Urinary bladder (tissue), 4 donors: ENCODE measurements at places on chromosomes 1 and 21. TPM values are rescaled to one million over a fixed set of nuclear protein-coding genes. Genes with fewer than 3 reads are reported as not detected.

- DNase-seq: no peak
Observed at GRCh38 chr1:53508991-53509666, 49.9 kb downstream of the DMRTB1 start.

The CFAP107 gene
- total RNA-seq: not detected

GRCh38 chr1:240946926-240947325 lies 335.0 kb upstream of the GREM2 start:
- DNase-seq: no peak

The TCP10L gene
- 0.53 TPM for total RNA-seq

The RGS13 gene
- 3.4 TPM for total RNA-seq

GRCh38 chr1:97006044-97006661 lies 284.6 kb downstream of the PTBP2 start:
- DNase-seq: no peak

- no peak for DNase-seq
Observed at GRCh38 chr21:37463083-37463801, 96.7 kb downstream of the DYRK1A start.

DNA sequence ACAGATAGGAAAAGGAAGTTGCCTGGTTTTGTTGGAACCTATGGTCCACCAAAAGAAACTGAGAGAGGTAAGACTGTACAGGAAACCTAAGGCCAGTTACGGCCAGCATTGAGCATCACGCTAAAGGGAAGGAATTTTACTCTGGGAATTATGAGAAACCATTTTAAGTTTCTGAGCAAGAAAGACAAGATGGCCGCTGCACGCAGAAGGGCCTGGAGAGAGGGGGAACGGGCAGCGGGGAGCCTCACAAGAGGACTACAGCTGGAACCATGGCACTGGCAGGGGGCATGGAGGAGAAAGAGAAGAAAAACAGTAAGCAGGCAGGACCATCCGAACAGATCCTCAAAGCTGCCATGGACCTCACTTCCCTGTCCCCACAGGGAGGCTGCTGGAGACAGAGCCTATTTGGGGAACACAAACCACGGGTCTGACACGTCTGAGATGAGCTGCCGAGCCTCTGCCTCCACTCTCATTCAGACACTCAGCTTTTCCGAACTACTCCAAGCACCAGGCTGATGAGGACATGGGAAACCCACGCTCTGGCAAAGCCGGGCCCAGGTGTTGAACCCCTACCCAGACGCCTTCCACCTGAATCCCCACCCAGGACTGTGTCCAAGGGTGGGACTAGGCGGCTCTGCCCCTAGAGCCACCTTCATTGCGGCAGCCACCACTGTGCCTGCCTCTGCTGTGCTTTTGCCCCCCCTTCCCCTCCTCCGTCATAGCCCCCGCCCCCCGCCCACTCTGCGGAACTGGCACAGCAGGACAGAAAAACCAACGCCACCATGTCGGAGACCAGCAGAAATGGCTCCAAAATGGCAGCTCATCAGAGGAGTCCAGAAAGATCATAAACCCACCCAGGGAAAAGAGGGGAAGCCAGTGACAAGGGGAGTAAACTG lies 69.0 kb downstream of the CD46 start:
- no peak for DNase-seq

GRCh38 chr1:88060112-88060673 lies 623.9 kb upstream of the PKN2 start:
- DNase-seq: no peak

The ANKRD34A gene
- 0.21 TPM for total RNA-seq

- no peak for DNase-seq
Observed at GRCh38 chr1:32954168-32954567, 10.4 kb downstream of the RNF19B start.

DNA sequence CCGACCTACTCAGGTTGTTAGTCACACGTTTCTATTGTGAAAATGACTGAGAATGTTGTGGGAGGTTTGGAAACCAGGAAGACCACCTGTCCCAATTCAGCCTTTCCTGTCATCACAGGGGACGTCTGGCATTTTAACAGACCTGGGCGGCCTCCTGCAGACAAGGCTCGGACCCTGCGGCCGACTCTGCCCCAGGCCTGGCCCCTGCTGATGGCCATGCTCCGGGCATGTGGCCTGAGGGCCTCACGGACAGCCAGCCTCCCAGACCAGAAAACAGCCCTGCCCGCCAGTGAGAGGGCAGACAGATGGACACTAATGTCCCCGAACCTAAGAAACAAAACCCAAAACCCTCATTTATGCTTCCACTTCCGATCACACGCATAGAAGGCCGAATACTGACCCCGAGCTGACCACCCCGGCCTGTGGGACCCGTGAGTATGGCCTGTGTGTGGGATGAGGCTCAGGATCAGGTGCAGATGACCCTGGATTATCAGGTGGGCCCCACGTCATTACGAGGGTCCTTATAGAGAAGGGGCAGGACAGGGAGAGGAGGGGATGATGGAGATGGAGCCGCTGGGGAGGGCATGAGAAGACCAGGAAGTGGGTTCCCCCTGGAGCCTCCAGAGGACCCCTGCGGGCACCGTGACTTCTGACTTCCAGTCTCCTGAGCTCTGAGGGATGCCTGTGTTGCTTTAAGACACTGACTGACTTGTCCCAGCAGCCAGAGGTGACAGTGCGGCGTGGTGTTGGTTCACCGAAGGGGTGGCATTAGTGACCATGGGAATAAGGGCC lies 9.6 kb downstream of the COL18A1 start:
- no peak for DNase-seq

- no peak for DNase-seq
Observed at GRCh38 chr21:46144464-46145070, 10.8 kb downstream of the FTCD start.

The LCE1D gene
- not detected for total RNA-seq

DNA sequence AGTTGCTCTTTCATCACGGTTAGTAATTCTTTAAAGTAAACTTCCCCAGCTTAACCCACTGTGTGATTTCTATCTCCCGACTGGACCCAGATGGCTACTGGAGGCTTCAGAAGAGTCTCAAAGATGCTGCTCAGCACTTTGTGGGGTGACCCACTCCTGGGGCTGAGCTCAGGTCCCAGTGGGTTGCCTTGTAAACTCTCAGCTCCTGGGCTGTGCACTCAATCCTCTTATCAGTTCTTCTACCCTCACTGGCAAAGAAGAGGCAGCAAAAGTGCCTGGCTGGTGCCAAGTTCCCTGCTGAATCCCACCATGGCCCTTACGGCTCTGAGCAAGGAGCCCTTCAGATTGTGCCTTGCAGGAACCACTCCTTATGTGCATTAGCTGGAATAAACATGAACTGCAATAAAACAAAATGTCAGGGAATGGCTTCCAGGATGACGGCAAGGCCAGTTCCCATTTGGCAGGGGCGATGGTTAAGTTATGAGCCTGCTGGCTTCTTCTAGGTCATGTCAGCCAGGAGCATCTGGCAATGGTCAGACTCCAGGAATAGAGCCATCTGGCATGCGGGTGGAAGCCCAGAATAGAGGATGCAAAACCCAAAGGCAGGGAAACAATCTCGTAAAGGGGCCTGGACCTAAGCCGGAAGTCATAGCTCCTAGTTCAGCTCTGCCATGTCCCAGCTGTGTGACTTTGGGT lies 6.8 kb downstream of the MYOC start:
- peak; percentile 50 for DNase-seq

DNA sequence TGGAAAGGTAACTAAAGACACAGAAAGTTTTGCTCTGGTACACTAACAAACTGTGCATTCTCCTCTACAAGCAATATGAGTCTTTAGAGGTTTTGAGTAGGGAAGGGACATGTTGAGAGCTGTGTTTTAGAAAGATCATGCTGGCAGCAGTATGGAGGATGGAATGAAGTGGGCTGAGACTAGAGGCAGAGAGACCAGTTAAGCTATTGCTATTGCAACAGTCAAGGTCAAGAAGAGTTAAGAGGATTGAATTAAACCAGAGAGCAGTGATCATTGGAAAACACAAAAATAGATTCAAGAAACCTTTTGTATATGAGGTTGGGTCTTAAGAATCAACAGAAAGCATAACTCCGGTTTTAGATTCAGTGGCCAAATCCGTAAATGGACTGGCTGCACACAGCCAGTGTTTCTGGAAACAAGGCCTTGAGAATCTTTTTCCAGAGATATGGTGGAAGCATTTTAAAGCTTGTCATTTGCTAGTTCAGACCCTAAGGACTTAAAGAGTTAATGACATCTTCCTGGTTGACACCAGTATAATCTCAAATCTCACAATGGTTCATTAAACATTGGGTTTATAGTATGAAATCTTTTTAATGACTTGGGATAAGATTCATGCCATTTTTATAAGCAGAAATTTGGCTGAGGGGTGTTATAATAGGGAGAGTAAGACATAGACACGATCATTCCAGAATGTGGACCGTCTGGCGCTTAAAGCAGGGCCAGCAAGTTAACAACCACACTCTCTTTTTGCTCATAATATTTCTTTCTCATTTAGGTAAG lies 177.9 kb downstream of the NR5A2 start:
- no peak for DNase-seq

- DNase-seq: no peak
Observed at GRCh38 chr1:3066250-3066711, 2.7 kb upstream of the PRDM16 start.

DNA sequence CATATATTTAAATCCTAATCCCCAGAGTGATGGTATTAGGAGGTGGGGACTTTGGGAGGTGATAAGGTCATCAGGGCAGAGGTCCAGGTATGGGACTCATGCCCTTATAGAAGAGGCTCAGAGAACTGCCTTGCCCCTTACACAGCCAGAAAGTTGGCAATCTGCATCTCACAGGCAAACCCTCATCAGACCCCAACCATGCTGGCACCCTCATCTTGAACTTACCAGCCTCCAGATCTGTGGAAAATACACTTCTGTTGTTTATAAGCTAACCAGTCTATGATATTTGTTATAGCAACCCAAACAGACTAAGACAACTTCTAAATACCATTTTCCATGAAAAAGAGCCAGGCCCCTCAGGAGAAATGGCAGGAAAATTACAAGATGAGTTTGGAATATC lies 69.3 kb upstream of the PRDX6 start:
- no peak for DNase-seq

The TMEM240 gene
- total RNA-seq: 6.7 TPM

GRCh38 chr1:53262000-53262399 lies 23.7 kb upstream of the MAGOH start:
- no peak for DNase-seq

The FMOD gene
- 68.4 TPM for total RNA-seq

The GJA8 gene
- total RNA-seq: not detected

The RAB7B gene
- 11.5 TPM for total RNA-seq

- no peak for DNase-seq
Observed at GRCh38 chr1:217614200-217614712, 16.6 kb downstream of the GPATCH2 start.

- DNase-seq: no peak
Observed at GRCh38 chr1:207848234-207848633, 62.7 kb downstream of the CD34 start.

The CNST gene
- total RNA-seq: 36.6 TPM

DNA sequence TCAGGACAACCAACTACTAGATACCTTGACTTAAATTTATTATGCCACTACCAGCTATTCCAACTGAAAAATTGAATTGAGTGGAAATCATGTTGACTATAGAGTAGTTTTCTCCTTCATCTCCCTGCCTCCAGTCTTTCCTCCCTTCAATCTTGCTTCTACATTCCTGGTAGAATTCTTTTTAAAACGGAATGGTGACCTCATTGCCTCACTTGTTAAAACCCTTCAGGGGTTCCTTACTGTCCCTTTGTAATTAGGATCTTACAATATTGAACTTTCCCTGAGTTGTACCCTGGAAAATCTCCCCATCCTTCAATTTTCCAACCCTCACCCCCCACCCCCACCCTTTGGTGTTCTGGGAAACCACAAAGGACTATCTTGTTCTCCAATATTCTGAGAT lies 82.8 kb upstream of the ZNF326 start:
- DNase-seq: no peak

The TMEM82 gene
- not detected for total RNA-seq

DNA sequence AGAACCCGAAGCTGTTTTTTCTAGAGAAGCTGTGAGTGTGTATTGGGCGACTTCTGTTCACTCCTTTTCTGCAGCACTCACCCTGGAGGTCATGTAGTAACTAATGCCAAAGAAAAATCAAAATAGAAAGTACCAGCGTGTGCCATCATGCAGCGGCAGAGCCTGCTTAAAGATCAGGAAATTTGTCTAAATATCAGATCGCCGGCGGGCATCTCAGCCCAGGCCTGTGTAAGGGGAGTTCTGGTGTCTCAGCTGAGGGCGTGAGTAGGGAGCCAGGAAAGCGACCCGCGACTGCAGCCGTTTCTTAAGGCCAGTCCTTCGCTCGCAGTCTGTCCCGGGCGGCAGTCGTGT lies 768 bp downstream of the EDARADD start:
- no peak for DNase-seq

The B3GALNT2 gene
- total RNA-seq: 59.5 TPM

DNA sequence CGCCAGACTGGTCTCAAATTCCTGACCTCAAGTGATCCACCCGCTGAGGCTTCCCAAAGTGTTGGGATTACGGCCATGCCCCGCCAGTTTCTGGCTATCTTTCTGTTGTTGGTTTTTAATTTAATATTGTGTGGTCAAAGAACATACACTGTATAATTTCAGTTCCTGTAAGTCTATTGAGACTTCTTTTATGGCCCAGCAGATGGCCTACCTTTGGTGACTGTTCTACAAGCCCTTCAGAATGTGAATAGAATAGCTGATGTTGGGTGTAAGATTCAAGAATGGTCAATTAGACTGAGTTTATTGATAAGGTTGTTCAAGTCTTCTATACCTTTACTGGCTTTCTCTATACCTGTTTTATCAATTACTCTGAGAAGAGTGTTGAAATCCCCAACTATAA lies 10.7 kb downstream of the HES2 start:
- DNase-seq: no peak

GRCh38 chr1:75426688-75427087 lies 184.2 kb downstream of the SLC44A5 start:
- no peak for DNase-seq

GRCh38 chr1:118927427-118928187 lies 60.5 kb downstream of the TBX15 start:
- DNase-seq: no peak

DNA sequence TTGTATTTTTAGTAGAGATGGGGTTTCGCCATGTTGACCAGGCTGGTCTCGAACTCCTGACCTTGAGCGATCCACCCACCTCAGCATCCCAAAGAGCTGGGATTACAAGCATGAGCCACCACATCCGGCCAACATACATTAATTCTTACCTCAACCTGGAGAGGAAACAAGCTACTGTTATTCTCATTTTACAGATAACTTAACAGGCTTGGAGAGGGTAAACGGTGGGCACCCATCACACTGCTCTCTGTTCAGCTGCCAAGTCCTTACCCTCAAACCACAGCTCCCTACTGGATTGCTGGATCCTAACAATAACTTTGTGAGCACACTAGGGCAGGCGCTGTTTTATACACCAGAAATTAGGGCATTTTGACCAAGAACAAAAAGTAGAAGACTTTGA lies 93.6 kb upstream of the BARHL2 start:
- no peak for DNase-seq

The VASH2 gene
- total RNA-seq: 19.7 TPM

DNA sequence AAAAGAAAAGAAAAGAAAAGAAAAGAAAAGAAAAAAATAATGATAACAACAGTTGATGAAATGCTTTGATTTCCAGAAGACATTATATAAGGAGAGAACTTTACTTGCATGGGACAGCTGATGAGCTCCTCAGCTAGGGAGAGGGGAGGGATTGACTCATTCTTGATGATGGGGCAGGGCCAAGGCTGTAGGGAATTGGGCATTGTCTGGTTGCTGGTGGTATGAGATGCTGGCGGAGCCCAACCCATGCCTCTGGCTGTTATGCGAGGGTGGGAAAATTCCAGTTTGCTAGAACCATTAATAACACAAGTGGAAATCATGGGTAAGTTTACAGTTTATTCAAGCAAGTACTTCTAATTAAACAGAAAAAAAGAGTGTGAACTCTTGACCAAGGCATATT lies 36.0 kb upstream of the KIF26B start:
- no peak for DNase-seq
